ENCODE measurements at places on chromosomes 3 and 15. TPM values are rescaled to one million over a fixed set of nuclear protein-coding genes. Genes with fewer than 3 reads are reported as not detected.

Gene NTRK3
- 27.2 TPM for total RNA-seq

Gene GMNC
- total RNA-seq, result 4.5 TPM

Gene CFAP100
- total RNA-seq, result 0.93 TPM

Gene MESP2
- total RNA-seq, result 0.41 TPM

Gene CACNA2D3
- 3.6 TPM for total RNA-seq

Gene STAC
- total RNA-seq, result 14.2 TPM

Gene ATP6V1A
- 87.5 TPM for total RNA-seq
